Natural killer cell treated with Interleukin-12 subunit alpha and Interleukin-12 subunit beta and Interleukin-15 and Interleukin-18, amount 100 ng/mL, for 72 hours (primary cell): ENCODE measurements at places on chromosomes 16 and 17.
A peak's percentile ranks its signal among the peaks of the same experiment; 100 is the strongest.

DNA sequence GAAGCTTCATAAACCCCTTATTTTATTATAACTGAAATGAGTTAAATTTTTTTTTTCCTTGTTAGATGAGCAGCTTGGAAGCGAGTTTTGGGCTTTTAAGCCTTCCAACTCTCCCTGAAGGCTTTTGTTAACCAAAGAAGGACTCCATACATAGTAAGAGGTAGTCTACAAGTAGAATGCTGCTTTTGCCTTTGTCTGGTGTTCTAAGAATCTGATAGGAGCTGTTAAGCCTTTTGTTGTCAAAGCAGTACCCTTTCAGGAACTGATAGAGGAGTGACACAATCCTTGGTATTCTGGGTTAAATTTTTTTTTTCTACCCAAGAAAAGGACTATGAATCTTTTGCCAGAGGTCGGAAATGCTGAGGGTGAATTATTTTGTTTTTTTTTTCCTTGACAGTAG, 26.1 kb downstream of the MAP2K4 start:
- peaks cover 55% of the 10 kb centered on the region for H3K4me1 ChIP-seq
- peak overlapping the region; percentile 1 for H3K27ac ChIP-seq
- no peaks in the 10 kb centered on the region for H3K36me3 ChIP-seq
- H3K27me3 ChIP-seq: no peaks in the 10 kb centered on the region
- H3K4me3 ChIP-seq: no peak overlapping the region

DNA sequence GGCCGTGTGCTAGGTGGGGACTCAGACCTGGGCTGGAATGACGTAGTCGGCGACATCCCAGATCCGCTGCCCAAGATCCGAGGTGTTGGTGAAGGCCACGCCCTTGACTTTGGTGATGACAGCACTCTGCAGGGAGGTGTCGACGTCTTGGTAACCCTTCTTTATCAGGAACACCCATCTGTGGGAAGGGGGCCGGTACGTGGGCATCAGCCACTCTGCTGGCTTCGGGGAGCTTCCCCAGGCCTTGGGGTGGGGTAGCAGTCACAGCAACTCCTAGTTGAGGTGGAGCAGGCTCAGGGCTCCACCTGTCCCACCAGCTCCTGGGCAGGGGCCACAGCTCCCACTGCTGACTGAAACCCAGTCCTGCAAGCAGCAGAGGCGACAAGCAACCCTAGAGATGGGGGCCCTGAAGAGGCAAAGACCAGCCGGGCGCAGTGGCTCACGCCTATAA, 4.3 kb downstream of the P2RX5 start:
- no peak for DNase-seq
- peaks cover 30% of the 10 kb centered on the region for H3K36me3 ChIP-seq
- H3K4me1 ChIP-seq: peaks cover 40% of the 10 kb centered on the region
- H3K27ac ChIP-seq: peak overlapping the region; percentile 92
- H3K27me3 ChIP-seq: no peaks in the 10 kb centered on the region
- H3K4me3 ChIP-seq: peak overlapping the region; percentile 67

- H3K4me1 ChIP-seq: peaks cover under 1% of the 10 kb centered on the region
- H3K27ac ChIP-seq: no peak overlapping the region
- H3K36me3 ChIP-seq: no peaks in the 10 kb centered on the region
- H3K4me3 ChIP-seq: no peak overlapping the region
Measured at GRCh38 chr17:47864791-47865216, 13.8 kb upstream of the SP6 start.

DNA sequence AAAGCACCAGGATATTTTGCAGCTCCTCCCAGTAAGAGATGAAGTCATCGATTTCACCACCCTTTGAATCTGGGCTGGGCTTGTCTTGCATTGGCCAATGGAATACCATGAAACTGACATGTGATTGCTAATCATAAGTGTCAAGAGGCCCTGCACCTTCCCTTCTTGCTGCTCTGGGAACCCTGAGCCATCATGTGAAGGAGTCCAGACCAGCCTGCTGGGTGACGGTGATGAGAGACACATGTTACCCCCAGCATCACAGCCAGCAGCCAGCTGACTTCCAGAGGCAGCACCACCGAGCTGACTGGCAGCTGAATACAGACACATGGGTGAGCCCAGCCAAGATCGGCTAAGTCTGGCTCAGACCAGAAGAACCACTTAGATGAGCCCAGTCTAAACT, 43.6 kb upstream of the CACNG4 start:
- no peak overlapping the region for H3K4me3 ChIP-seq
- no peak for DNase-seq
- H3K27me3 ChIP-seq: peaks cover 33% of the 10 kb centered on the region

DNA sequence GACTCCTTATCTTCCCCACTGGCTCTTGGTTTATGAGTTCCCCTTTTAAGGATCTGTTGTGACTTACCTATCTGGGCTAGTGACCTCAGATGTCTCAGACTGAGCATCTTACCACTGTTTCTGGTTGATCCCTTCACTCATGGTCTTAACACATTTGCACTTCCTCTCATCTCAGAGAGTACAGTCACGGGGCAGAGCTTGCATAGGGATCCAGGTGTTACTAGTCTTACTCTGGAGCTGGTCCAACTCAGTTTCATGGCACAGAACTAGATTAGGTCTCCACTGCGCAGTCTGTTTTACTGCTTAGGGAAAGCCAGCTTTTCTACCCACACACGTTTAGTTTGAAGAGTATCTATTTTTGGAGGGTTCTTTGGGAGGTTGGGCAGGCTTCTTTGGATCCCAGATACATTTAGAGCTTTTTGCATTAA, 10.2 kb downstream of the GABARAPL2 start:
- H3K4me1 ChIP-seq: peaks cover 12% of the 10 kb centered on the region
- no peak for DNase-seq
- no peak overlapping the region for H3K27ac ChIP-seq
- H3K36me3 ChIP-seq: peaks cover 10% of the 10 kb centered on the region

GRCh38 chr16:53950677-53951076, 246.7 kb downstream of the FTO start:
- peaks cover 7% of the 10 kb centered on the region for H3K4me1 ChIP-seq
- no peaks in the 10 kb centered on the region for H3K36me3 ChIP-seq
- DNase-seq: no peak
- H3K4me3 ChIP-seq: no peak overlapping the region
- no peaks in the 10 kb centered on the region for H3K27me3 ChIP-seq

DNA sequence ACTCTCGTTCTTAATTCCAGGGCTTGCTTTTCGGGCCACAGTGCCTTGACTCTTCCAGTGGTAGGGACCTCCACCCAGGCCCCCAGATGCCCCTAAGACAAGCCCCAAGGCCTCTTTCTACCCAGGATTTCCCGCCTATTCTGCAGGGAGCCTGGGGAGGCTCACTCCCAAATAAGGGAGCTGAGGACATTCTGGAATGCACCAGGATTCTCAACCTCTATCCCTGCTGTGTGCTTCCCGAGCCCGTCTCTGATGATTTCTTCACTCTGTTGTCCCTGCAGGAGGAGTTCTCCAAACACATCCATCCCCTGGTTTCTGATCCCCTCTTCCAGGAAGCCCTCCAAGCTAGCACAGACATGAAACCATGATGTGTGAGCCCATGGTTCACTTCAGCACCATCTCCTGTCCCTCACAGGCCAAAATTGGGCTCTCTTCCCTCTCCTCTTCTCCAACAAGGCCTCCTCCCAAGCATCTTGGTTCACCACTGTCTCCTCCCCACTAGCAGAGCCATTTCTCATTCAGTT, 255.9 kb downstream of the KATNIP start:
- peaks cover 9% of the 10 kb centered on the region for H3K4me1 ChIP-seq
- peaks cover 18% of the 10 kb centered on the region for H3K27me3 ChIP-seq
- no peaks in the 10 kb centered on the region for H3K36me3 ChIP-seq
- H3K4me3 ChIP-seq: no peak overlapping the region
- no peak overlapping the region for H3K27ac ChIP-seq
- peak; percentile 38 for DNase-seq

- no peaks in the 10 kb centered on the region for H3K4me1 ChIP-seq
- H3K27me3 ChIP-seq: peaks cover 46% of the 10 kb centered on the region
- H3K4me3 ChIP-seq: no peak overlapping the region
Measured at GRCh38 chr16:55955845-55956244, 80.7 kb upstream of the CES5A start.

GRCh38 chr17:56231693-56232092, 78.4 kb downstream of the ANKFN1 start:
- H3K27me3 ChIP-seq: peaks cover 7% of the 10 kb centered on the region
- no peak overlapping the region for H3K4me3 ChIP-seq
- no peak overlapping the region for H3K27ac ChIP-seq
- no peaks in the 10 kb centered on the region for H3K4me1 ChIP-seq

DNA sequence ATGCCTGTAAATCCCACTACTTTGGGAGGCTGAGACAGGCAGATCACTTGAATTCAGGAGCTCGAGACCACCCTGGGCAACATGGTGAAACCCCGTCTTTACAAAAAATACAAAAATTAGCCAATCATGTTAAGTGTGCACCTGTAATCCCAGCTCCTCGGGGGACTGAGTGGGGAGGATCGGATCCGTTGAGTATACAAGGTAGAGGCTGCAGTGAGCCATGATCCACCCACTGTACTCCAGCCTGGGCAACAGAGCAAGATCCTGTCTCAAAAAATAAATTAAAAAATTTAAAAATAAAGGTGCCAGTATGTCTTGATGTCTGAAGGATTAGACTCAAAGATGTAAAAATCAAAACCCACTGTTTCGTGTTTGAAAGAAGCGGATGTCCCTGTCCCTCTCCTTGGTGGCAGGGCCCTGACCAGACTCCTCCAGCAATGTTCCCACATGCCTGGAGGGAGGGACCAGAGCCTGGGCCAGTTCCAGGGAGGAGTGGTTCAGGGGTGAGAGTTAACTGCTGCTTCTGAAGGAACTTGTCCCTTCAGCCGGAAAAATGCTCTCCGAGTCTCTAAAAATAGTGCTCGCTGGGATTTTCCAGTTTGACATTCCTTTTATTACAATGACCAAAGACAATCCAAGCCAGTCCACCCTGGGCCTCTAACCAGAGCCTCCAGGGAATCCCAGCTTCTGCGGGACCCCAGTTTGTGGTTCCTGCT, 9.4 kb upstream of the CMTM4 start:
- H3K27ac ChIP-seq: no peak overlapping the region
- H3K4me1 ChIP-seq: peaks cover under 1% of the 10 kb centered on the region
- no peaks in the 10 kb centered on the region for H3K27me3 ChIP-seq
- H3K36me3 ChIP-seq: no peaks in the 10 kb centered on the region
- peak; percentile 13 for DNase-seq

DNA sequence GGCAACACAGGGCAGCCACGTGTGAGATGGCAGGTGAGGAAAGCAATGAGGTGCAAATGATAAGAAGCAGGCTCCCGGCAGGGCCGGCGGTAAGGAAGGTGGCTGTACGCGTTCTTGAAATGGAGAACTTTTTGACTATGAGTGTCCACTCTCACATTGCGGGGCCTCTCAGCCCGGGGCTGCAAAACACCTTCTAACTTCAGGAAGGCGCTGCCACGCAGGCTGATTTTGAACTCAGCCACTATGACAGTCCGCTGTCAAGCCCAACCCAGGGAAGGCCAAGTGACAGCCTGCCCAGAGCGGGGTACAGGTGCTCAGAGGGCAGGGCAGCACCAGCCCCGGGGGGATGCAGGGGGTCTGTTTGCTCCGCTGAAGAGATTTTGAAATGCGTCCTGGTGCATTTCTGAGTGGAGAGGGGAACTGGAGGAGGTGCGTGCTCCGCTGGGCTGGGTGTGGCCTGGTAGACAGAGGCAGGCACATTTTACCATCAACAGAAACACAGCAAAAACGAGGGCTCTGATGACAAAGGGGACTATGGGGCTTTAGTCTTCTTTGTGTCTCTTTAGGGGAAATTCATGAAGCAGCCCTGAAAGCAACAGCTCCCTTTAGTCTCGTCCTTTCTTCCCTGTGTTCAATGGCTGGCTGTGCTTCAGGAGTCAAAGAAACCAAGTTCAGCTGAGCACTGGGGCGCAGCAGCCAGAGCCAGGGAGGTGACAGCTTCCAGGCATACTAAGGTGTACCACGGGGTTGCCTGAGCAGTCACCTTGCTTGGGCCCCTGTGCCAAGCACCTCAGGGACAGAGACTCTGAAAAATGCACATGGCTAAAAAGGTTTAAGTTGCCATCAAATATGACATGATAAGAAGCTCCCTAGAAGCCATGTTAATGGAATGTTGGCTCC, 14.6 kb upstream of the SREBF1 start:
- no peaks in the 10 kb centered on the region for H3K36me3 ChIP-seq
- peaks cover 65% of the 10 kb centered on the region for H3K4me1 ChIP-seq
- no peaks in the 10 kb centered on the region for H3K27me3 ChIP-seq
- H3K4me3 ChIP-seq: peak overlapping the region; percentile 80
- peak overlapping the region; percentile 81 for H3K27ac ChIP-seq
- no peak for DNase-seq

GRCh38 chr16:67279296-67280089, at the start of gene PLEKHG4:
Gene PLEKHG4, plus strand, starts transcription at chr16:67279532. Its CDS starts 513 bp downstream, at chr16:67280045.
- H3K27me3 ChIP-seq: no peaks in the 10 kb centered on the region
- H3K4me3 ChIP-seq: peak within 1 kb of the TSS; percentile 76
- H3K27ac ChIP-seq: peak within 1 kb of the TSS; percentile 58
- H3K4me1 ChIP-seq: peaks cover 16% of the 10 kb centered on the region
